ENCODE measurements at places on chromosomes 1 and 21.

DNA sequence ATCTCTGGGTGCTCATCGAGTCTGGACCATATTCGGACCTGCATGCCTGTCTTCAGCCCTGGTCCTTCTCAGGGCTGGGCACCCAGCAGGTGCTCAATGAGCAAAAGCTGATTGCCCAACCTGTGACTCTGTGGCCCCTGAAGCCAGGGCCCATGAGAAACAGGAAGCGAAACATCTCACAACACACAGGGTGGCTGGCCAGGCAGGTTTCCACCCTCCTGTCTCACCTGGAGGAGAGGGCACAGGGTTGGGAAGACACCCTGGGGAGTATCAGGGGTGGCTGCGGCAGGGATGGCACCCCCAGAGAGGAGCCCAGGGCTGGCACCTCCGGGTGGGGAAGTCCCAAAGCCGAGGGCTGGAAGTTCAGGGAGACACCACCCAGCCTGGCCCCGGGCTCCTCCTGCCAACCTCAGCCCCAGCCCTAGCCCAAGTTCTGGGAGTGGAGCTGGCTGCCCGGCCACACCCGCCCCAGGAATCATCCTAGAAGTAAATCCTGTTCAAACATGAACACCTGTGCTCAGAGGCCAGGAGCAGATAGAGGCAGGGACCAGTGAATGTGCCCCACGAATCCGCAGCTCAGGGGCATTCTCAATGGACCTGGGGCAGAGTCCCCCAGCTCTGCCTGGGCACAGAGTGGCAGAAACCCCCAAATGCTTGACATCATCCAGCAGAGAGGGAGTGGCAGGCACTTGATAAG, 54.6 kb downstream of the RAP1GAP start:
- DNase-seq, result no peak

GRCh38 chr1:94383966-94384408, 34.2 kb upstream of the ABCD3 start:
- no peak for DNase-seq

DNA sequence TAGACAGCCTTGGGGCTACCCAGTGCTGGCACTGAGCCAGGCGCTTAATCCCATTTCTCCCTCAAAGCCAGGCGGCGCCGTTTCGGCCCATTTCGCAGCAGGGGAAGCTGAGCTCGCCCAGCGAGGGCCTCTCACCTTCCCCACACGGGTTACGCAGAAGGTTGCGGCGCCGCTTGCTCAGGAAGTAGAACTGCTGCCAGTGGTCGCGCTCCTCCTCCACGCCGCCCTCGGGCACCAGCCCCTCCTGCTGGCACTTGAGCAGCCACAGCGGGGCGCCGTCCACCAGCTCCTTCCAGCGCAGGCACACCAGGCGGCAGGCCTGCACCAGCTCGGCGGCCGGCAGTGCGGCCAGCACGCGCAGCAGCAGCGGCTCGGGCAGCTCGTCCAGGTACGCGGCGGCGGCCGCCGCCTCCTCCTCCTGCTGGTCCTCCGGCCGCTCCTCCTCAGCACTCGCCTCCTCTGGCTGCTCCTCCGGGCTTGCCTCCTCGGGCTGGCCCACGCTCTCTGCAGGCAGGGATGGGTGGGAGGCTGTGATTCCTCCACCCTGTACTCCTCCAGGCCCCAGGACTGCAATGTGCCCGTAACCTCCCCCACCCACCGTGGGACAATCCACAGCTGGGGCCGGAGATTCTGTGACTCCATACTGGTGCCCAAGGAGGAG, 3.8 kb downstream of the FBXO2 start:
- DNase-seq, result peak; percentile 74

DNA sequence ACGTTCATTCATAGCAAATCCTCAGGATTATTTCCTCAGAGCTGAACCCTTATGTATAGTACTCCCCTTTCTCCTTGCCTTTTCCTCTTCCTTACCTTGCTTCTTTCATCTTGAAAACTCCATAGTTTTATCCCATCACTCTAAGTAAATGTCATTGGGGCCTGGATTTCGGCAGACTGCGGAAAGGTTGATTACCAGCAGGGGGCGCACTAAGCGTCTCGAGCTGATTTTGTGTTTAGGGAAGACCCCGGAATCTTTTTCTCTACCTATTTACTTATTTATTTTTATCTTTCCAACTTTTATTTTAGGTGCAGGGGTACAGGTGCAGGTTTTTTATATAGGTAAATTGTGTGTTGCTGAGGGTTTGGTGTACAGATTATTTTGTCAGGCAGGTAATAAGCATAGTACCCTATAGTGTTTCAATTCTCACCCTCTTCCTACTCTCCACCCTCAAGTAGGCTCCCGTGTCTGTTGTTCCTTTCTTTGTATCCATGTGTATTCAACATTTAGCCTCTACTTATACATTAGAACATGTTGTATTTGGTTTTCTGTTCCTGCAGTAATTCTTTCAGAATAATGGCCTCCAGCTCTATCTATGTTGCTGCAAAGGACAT, 11.4 kb upstream of the MTARC1 start:
- DNase-seq, result no peak

DNA sequence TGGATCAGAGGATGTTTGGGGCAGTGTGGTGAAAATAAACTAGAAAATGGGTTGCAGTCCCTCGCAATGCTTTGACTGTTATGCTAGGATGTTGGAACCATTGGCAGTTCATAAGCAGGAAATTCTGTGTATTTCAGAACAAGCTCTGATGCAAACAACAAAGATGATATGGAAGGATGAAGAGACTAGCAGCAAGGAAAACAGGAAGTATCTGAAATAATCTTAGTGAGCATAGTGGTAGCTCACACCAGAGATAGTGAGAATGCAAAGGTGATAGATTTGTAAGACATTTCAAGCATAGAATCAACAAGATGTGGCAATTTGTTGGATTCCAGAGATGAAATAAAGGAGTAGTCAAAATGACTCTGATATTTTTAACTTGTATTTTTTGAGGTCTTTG, 11.1 kb upstream of the RCC1 start:
- no peak for DNase-seq

- no peak for DNase-seq
Measured at GRCh38 chr1:182386980-182387379, 4.6 kb downstream of the GLUL start.

DNA sequence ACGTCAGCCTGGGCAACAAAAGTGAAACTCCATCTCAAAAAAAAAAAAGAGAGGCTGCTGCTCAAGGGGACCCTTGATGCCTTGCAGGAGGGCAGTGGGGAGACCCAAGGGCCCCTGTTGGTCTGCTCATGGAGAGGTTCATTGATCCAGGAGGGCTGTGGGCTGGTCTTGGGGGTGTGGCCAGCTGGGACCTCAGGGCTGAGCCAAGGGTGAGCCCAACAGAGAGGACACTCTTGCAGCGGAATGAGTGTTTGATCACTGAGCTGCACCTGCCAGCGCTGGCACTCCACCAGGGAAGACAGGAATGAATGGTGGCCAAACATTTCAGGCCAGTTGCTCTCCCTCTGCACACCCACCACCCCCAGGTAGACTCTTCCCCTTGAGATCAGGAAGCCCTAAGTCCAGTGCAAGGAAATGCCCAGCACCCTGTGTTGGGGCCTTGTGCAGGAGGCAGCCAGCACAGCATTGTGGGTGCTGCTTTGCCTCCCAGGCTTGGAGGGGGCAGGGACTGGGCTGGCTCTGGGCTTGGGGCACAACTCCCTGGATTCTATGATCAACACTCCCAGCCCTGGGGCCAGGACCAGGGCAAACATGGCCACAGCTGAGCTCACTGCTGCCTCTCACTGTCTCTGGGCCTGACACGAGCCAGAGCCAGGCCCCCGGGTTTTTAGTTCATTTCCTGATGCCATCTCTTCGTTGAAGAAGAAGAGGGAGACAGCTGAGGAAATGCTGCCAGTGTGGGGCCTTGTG, 50.7 kb downstream of the IRF2BP2 start:
- no peak for DNase-seq

- DNase-seq, result no peak
Measured at GRCh38 chr1:32349211-32349708, 13.0 kb downstream of the FAM229A start.

DNA sequence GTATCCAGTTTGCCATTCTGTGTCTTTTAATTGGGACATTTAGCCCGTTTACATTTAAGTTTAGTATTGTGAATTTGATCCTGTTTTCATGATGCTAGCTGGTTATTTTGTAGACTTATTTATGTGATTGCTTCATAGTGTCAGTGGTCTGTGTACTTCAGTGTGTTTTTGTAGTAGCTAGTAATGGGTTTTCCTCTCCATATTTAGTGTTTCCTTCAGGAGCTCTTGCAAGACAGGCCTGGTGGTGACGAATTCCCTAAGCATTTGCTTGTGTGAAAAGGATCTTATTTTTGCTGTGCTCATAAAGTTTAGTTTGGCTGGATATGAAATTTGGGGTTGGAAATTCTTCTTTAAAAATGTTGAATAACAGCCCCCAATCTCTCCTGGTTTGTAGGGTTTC, 69.2 kb upstream of the PDC start:
- DNase-seq, result no peak

DNA sequence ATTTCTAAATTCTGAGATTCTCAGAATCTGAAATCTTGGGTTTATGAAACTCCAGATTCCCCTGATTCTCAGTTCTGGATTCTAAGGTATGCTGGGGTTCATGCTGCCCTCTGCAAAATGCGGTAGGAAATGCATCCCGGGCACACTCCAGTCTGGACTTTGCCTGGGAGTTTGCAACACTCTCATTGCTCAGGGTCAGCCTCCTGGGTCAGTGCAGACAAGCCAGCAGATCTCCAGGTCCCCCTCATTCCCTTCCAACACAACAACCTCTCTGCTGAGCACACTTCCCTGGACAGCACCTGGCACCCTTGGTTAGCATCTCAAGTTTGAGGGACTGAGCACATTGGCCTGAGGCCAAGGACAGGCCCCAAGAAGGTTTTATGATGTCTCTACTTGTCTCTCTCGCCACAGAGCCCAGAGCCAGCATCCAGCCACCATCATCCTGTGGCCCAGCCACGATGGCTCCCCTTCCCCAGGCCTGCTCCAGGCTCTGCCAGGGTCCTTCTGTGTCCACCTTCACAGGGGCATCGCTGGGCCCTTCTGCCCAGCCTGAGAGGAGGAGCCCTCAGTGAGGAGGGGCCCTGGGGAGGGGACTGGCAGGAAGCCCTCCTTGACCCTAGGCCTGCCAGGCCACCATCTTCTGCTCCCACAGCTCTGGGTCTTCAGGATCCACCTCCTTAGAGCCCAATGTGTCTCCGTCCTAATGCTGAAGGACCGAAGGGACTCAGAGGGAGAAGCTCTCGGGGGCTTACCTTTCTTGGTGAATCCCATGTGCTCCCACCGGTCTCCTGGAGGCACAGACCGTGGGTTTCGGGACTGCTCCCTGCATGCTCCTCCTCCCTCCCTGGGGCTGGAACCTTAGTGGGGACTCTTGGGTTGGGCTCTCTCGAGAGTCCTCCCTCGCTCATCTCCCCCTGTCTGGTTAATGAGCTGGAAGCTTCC, 550.7 kb downstream of the PTPRU start:
- DNase-seq, result no peak

DNA sequence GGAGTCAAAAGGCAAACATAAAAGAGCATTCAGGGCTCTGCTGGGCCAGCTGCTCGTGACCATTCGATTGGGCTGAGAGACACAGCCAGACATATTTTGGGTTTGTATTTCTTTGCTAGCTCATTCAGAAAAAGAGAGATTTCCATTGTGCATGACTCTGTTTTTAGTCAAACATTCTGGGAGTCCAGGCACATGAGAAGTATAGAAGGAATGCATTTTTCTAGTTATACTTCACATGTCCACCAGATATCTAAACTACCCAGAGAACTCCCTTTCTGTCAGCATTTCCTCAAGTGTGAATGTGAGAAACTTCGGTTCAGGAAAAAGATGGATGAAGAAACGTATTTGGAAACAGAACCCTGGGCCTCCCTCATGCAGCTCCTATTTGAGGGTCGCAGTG, 6.3 kb upstream of the KCNE1 start:
- DNase-seq, result no peak

- DNase-seq, result no peak
Measured at GRCh38 chr1:157833145-157833544, 8.5 kb downstream of the CD5L start.

DNA sequence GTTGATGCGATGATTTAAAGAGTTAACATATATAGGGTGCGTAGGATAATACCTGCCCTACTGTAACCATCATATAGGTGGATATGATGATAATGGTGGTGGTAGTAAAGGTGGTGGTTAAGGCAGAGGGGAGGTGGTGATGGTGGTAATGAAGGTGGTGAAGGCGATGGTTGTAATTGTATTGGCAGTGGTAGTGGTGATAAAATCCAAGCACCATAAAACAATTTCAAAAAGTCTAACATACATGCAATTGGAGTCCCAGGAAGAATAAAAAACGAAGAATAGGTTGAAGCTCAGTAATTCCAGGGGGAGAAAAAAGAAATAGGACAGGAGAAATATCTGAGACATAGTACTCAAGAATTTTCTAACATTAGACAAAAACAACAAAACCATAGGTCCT, 27.3 kb upstream of the RAB4A start:
- DNase-seq, result no peak

GRCh38 chr1:32055416-32055815, 17.3 kb upstream of the TMEM39B start:
- DNase-seq, result no peak

GRCh38 chr1:226223157-226223785, at the start of gene MIXL1:
Gene MIXL1, plus strand, starts transcription at chr1:226223664. Its CDS starts 18 bp downstream, at chr1:226223682.
- DNase-seq, result peak; percentile 22

DNA sequence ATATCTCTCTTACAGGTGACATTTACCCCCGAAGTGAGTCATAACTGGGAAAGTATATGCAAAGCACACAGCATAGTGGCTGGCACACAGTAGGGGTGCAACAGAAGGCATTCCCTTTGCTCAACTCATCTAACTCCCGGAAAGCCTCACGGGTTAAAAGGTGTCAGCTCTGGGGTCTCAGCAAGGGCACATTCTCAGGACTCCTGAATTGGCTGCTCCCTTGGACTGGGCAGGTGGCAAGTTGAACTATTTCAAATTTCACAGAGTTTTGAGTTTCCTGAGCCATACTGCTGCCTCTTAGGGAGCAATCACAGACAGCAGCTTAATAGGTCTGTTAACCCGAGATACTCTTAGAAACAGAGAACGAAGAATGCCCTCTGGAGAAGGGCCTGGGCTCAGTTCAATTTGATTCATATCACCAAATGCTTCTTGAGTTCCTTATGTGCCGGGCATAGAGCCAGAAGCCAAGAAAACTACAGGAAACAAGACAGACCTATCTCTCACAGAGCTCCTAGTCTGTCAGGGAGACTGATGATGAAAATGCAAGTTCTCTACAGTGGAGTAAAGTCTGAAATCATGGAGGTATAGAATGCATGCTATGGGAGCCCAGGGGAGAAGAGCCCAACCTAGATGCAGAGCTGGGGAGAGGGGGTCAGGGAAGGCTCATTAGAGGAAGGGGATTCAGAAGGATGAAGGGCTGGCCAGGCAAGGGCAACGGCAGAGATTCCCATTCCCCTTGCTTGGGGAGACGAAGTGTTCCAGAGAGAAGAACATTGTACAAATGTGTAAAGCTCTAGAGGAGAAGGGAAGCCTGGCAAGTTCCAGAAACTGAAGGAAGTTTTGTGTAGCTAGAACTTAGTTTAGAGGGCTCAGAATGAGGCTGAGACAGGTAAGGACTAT, 143.9 kb upstream of the HMGB4 start:
- no peak for DNase-seq

- DNase-seq, result no peak
Measured at GRCh38 chr1:45804669-45804969, 1.2 kb downstream of the MAST2 start.
